Head of caudate nucleus (tissue), 42 donors: ENCODE measurements at places on chromosomes 1 and 21.

DNA sequence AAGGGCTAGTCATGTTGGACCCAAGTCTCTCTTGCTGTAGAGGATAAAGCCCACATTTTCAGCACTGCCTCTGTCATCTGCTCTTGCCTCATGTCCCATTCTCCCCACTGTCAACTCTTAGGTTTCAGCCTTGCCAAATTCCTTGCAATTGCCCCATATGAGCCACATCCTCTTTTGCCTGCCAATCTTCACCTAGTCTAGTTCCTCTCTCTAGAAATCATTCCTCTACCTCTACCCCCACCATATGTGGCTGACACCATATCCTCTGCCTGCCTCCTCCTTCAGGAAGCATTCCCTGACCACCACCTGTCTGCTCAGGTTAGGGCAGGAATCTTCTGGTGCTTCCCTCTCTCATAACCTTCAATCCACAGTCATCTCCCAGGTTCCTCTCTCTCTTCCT lies 38.2 kb downstream of the SLC9A1 start:
- no peak for DNase-seq

DNA sequence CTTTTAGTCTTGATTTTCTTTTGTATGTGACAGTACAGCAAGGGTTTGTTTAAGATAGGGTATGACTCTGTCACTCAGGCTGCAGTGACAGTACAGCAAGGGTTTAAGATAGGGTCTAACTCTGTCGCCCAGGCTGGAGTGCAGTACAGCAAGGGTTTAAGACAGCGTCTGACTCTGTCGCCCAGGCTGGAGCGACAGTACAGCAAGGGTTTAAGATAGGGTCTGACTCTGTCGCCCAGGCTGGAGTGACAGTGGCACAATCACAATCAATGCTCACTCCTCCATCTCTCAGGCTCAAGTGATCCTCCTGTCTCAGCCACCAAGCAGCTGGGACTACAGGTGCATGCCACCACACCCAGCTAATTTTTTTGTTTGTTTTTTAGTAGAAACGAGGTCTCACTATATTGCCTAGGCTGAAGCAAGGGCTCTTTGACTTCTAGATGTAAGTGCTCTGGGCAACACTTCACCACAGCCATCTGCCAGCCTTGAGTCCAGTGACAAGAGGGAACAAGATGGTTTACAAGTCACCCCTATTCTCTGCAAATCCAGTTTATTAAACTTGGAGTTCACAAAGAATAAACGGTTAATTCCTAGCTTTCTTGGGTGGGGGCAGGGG lies 965 bp upstream of the SH2D5 start:
- no peak for DNase-seq

GRCh38 chr1:229690662-229691061 lies 64.6 kb downstream of the URB2 start:
- DNase-seq = no peak

DNA sequence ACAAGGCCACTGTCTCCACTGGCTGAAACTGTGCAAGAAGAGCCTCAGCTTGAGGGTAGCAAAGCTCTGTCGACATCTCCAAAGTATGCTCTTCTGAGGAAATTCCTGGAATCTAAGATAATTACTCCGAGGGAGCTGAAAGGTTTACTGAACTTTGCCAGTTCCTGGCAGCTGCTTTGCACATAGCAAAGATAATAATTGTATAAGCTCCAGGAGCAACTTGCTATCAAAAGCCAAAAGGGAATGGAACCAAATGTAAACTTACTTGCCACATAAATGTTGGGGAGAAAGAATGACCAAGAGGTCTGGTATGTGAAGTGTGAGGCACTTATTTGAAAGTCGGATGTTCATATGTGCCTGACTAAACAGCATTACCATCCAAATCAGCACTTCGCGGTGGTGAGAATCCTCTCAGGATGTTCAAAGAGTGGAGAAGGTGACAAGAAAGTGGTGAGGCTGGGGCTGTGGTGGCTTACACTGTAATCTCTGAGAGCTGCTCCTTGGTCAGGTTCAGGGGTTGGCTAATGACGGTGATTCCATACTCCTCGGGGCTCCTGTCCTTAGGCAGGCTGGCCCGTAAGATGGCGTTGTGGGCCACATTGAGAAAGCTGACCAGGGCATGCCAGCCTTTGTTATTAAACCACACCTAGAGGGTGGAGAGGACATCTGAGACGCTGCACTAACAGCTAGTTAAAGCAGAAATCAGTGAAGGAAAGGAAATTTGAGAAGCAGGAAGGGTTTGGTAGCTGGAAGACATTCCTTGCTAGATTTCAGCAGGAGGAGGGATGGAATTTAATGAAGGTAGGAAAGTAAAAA lies 100.0 kb downstream of the ABCA4 start:
- DNase-seq = no peak

DNA sequence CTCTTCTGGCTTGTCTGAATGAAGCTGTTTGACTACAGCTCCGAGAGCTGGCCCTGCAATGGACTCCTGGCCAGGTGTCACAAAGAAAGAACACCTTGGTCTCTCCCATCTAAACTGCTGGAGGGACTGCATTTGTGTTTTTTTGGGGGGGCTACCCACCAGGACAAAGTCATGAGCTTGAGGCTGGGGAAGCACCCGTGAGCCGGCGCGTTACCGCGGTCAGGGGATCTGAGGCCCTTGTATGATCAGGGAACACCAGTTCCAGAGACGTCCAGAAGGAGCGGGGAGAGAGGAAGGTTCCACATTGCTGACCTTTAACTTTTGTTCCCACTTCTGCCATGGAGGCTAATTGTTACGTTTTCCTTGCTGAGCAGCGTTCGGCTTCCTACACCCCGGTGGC lies 84.5 kb upstream of the C1orf174 start:
- no peak for DNase-seq

DNA sequence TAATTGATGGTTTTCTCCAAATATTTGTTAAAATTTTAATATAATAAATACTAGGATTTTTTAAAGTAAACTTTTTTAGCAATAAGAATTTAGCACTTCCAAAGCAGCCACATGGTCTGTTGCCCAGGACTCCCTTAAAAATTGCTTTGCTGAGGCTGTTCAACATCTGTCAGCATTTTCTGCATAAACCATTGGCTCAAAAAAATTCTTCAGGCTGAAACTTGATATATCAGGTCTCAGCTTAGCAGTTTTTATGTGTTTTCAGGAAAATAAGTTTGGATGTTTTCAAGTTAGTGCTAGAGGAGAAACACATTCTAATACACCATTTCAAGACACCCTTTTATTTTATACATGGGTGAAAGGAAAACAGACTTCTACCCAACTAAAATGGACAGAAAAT lies 69.1 kb upstream of the C1orf105 start:
- no peak for DNase-seq

GRCh38 chr21:21162786-21163185 lies 164.6 kb downstream of the NCAM2 start:
- DNase-seq = no peak

DNA sequence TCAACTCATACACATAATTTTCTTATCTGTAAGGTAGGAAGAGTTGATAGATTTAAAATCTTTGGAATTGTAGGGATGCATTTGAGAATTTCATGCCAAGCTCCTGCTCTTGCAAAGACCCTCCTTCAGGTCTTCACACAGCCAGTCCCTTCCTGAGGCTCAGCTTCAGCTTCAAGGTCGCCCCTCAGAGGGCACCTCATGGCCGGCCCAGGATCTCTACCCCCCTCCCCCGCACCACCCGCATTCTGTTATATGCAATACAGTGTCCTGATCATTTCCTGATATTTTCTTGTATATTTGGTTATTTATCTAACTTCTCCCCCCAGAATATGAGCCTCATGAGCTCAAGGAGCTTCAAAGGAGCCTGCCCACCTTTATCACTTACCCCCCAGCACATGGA lies 47.0 kb upstream of the BACE2 start:
- DNase-seq = no peak

- no peak for DNase-seq
Observed at GRCh38 chr1:112232848-112233247, 163.2 kb upstream of the CTTNBP2NL start.
